Activated T-helper 1 cell treated with Interleukin-2 at 50 U/mL for 16 hours (primary cell): ENCODE measurements at places on chromosomes 7 and 10.

DNA sequence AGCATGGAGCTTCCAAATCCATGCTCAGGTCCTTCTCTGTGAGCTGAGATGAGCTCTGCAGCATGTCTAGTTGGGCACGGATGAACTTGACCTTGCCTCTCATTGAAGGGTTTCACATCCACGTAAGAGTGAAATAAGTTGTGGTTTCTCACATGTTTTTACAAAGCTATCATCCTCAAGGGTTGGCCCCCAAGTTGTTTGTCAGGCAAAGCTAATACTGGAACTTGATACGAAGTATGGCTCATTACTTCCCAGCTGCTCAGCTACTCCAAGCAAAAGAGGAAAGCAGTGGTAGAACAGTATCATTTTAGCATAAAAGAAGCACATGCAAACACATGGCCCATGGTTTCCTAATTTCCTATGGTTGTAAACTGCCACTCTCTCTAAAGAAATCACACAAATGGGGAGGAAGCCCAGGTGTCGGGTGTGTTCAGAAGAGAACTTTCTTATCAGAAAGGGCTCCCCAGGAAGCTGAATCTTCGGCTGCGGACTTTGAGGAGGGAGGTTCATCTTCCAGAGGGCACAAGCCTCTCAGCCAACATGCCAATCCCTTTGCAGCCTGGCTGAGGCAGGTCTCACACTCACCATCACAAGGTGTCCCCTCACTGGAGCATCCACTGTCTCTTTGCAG lies 45.3 kb downstream of the PDLIM1 start:
- no peak for DNase-seq

DNA sequence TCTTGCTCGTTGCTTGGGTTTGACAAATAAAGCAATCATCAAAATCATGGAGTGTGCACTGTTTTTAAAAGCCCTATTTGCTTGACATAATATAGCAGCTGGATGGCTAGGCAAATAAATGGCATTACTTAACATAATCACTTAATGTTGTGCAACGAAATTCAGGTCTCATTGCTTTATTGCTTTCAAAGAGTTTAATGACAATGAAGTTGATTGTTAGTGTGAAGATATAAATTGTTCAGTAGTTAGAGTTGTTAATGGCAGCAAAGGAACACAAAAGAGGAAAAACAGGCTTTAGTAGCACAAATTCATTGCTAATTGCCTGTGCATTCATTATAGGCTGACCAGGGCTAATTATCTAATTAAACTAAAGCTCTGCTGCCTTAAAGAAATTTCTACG lies 7.6 kb upstream of the ADO start:
- no peak for DNase-seq

DNA sequence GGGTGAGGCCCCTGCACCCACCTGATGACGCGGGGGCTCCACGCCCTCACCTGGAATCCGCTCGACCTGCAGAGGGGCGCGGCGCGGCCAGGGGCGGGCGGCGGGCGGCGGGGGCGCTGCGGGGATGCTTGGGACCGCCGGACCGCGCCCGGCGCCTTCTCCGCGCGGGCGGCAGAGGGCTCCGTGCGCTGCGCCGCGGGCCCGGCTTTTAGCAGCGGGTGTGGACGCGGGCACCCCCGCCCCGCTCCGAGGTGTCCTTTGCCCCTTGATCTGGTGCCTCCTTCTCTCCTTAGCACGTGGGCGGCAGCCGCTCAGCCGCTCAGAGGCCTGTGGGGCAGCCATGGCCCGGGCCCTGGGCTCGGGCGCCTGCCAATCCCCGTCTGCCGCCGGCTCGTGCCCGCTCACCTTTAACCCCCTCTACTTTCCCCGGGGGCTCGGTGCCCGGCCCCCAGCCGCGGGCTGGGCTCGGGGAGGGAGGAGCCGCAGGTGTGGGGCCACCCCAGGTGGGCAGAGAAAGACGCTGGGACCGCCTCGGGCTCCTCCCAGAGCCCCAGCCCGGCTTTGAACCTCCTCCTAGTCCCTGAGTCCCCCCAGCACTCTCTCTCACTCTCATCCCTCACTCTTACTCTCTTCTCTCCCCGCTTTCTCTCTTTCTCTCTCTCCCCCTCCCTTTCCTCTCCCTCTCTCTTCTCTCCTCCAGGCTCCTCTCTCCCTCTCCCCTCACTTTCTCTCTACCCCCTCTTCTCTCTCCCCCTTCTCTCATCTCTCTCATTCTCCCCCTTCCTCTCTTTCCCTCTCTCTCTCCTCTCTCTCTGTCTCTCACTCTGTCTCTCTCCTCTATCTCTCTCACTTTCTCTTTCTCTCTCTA lies 19.7 kb upstream of the VPS37D start:
- DNase-seq, result no peak

- no peak for DNase-seq
Measured at GRCh38 chr10:8013006-8013405, 41.5 kb upstream of the GATA3 start.

GRCh38 chr10:20797290-20797689 lies 99.8 kb downstream of the NEBL start:
- no peak for DNase-seq

DNA sequence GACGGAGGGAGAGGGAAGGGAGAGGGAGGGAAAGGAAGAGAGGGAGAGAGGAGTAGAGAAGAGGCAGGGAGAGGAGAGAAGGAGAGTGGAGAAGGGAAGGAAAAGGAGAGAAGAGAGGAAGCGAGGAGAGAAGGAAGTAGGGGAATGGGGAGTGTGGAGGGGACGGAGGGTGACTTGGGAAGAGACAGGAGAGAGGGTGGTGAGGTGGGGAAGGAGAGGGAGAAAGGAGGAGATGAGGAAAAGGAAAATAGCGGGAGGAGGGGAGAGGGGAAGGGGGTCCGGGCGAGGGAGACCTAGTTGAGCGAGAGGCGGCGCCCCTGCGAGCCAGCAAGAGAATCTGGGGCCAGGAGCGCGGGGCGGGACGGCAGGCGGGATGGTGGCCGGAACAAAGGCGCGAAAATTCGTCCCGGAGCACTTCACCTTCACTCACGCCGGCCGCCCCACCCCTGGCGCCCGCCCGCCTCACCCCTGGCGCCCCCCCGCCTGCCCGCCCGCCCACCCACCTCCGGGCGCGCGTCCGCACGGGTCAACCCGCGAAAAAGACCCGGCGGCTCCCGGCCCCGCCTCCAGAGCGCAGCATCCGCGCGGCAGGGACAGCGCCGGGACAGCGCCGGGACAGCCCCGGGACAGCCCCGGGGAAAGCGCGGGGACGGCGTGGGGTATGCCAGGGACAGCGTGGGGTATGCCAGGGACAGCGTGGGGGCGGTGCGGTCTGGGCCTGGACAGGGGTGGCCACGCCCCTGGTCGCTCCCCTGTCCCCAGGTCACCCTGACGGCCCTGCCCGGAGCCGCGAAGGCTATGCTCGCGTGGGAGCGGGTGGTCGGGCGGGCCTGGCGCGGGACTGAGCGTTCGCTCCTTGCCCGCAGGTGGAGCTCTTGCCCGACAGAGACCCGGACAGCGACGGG lies 4.2 kb downstream of the VSTM2A start:
- no peak for DNase-seq

GRCh38 chr7:93926800-93927199 lies 5.3 kb downstream of the GNG11 start:
- DNase-seq, result no peak

- no peak for DNase-seq
Measured at GRCh38 chr7:47724335-47724982, 142.5 kb upstream of the TNS3 start.

DNA sequence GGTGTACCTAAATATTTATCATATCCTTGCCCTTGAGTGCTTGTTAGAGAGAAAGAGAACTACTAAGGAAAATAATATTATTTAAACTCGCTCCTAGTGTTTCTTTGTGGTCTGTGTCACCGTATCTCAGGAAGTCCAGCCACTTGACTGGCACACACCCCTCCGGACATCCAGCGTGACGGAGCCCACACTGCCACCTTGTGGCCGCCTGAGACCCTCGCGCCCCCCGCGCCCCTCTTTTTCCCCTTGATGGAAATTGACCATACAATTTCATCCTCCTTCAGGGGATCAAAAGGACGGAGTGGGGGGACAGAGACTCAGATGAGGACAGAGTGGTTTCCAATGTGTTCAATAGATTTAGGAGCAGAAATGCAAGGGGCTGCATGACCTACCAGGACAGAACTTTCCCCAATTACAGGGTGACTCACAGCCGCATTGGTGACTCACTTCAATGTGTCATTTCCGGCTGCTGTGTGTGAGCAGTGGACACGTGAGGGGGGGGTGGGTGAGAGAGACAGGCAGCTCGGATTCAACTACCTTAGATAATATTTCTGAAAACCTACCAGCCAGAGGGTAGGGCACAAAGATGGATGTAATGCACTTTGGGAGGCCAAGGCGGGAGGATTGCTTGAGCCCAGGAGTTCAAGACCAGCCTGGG lies 11.4 kb downstream of the SERPINE1 start:
- peak; percentile 72 for DNase-seq
